ENCODE measurements at places on chromosomes 1 and 21. TPM values are rescaled to one million over a fixed set of nuclear protein-coding genes. Genes with fewer than 3 reads are reported as not detected.
A peak's percentile ranks its signal among the peaks of the same experiment; 100 is the strongest.

DNA sequence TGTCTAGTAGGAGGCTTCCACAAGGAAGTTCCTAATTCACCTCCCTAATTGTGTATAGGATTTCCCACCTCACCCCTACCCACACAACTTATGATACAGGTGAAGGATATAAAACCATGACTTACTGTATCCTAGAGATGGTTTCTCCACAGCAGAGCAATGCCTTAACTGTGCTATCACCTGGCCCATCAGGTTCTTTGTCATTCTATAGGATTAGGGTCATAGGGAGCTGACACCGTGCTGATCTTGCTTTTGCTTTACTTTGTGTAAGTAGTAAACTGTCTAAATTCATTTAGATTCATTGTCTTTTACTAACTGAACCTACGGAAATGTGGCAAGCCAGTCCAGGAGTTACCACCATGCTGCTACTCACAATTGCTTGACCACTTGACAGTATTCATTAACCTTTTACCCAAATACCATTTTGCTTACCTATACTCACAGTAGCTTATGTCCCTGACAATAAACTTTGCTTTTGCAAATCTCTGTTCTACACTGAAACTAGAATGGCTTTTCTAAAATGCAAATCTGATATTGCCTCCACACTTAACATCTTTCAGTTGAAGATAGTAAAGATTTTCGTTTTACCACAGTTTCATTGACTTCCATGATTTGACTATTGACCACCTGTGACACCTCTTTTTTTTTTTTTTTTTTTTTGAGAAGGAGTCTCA, 147.6 kb downstream of the IFI44 start:
- no peak for DNase-seq
- H3K4me3 ChIP-seq = no peak overlapping the region
- H3K36me3 ChIP-seq = no peaks in the 10 kb centered on the region
- peaks cover 1% of the 10 kb centered on the region for H3K4me1 ChIP-seq
- H3K27me3 ChIP-seq = no peaks in the 10 kb centered on the region

- H3K36me3 ChIP-seq = peaks cover 23% of the 10 kb centered on the region
- no peak overlapping the region for H3K4me3 ChIP-seq
- H3K27me3 ChIP-seq = no peaks in the 10 kb centered on the region
- H3K27ac ChIP-seq = no peak overlapping the region
These were observed 32.2 kb downstream of the SLC30A7 start for GRCh38 chr1:100928128-100928527.

DNA sequence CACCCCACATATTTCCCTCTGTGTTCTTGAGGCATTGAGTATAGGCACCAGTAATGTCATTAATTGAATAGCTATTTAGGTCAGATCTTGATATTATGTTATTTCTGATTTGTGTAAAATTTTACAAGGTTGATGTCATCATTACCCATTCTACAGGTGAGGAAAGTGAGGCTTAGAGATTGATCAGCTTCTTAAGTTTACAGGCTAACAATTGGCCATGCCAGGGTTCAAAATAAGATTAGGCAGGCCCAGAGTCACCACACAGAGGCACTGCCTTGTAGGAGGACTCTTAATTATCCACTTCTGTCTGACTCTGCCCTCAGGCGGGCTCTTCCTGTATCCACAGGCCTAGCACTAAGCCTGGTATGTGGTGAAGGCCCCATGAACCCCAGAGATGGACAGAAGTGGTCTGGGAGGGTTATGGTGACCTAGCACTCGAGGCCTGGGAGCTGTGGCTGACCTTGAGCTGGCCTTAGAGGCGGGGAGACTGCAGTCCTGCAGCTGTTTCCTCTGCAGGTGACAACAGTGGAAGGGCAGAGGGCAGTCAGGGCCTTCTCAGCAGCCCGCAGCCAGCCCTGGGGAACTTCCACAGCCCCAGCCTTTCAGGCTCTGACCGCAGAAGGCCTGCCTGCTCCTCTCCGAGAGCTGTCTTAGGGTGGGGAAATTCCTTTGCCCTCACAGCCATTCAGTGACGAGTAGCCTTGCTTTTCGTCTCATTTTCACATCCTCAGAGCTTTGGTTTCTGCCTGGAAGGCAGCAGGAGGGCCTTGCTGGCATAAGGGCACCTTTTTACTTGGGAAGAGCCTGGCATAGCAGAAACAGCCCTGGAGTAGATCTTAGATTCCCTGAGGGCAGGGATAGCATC, 12.2 kb downstream of the ZDHHC18 start:
- no peak overlapping the region for H3K4me3 ChIP-seq
- no peak for DNase-seq
- no peaks in the 10 kb centered on the region for H3K27me3 ChIP-seq
- H3K27ac ChIP-seq = peak overlapping the region; percentile 45
- peaks cover 5% of the 10 kb centered on the region for H3K4me1 ChIP-seq
- peaks cover 21% of the 10 kb centered on the region for H3K36me3 ChIP-seq

The TFF2 gene
- not detected for total RNA-seq

The SH3GLB1 gene
- total RNA-seq = 81.8 TPM

- no peak for DNase-seq
- H3K27ac ChIP-seq = no peak overlapping the region
- H3K4me1 ChIP-seq = no peaks in the 10 kb centered on the region
- H3K4me3 ChIP-seq = no peak overlapping the region
- no peaks in the 10 kb centered on the region for H3K36me3 ChIP-seq
These were observed 25.5 kb upstream of the ZC3H12A start for GRCh38 chr1:37448691-37449417.

The TSPAN1 gene
- 0.68 TPM for total RNA-seq

- H3K4me1 ChIP-seq = no peaks in the 10 kb centered on the region
- H3K27ac ChIP-seq = no peak overlapping the region
- H3K4me3 ChIP-seq = no peak overlapping the region
- H3K36me3 ChIP-seq = no peaks in the 10 kb centered on the region
These were observed 147.9 kb upstream of the POU3F1 start for GRCh38 chr1:38194472-38194871.

The GPR157 gene
- total RNA-seq = 4.1 TPM

GRCh38 chr1:205746757-205747412, 3.1 kb downstream of the NUCKS1 start:
- peak overlapping the region; percentile 88 for H3K4me3 ChIP-seq
- peaks cover 2% of the 10 kb centered on the region for H3K36me3 ChIP-seq
- no peak for DNase-seq

DNA sequence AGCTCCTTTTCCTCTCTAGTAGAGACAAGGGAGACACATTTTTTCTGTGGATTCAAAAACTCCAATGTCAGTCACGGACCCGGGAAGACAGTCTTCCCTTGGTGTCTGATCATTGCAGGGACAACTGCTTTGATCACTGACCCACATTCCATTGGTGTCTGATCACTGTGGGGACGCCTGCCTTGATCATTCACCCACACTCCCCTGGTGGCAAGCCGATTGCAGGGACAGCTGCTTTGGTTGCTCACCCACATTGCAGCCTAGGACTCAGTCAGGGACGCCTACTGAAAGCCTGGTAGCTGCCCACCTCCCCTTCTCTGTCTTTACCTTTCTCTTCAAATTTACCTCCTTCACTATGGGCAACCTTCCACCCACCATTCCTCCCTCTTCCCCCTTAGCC, 206.6 kb upstream of the DUSP10 start:
- no peak overlapping the region for H3K4me3 ChIP-seq
- no peaks in the 10 kb centered on the region for H3K36me3 ChIP-seq
- no peak for DNase-seq
- H3K27me3 ChIP-seq = no peaks in the 10 kb centered on the region
- H3K4me1 ChIP-seq = no peaks in the 10 kb centered on the region

The C1orf94 gene
- total RNA-seq = not detected

The TFB2M gene
- total RNA-seq = 11.5 TPM

DNA sequence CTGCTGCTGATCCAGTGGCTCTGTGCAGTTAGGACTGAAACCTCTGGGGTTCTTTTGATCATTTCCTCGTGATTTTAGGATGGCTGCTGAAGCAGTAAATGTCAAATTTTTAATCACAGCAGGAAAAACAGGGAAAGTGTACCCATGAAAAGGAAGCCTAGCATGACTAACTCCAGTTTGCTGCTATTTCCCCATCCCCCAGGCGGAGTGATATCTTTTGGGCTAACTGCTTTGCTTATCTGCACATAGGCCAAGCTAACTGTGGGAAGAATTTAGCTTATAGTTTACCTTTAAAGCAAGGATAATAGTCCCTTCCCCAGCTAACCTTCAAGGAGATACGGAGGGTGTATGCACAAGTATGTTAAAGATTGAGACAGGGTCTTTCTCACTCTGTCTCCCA, 149.8 kb upstream of the TNR start:
- no peak for DNase-seq
- peaks cover 2% of the 10 kb centered on the region for H3K36me3 ChIP-seq
- H3K4me3 ChIP-seq = no peak overlapping the region
- peaks cover 1% of the 10 kb centered on the region for H3K4me1 ChIP-seq

The MNDA gene
- total RNA-seq = not detected

DNA sequence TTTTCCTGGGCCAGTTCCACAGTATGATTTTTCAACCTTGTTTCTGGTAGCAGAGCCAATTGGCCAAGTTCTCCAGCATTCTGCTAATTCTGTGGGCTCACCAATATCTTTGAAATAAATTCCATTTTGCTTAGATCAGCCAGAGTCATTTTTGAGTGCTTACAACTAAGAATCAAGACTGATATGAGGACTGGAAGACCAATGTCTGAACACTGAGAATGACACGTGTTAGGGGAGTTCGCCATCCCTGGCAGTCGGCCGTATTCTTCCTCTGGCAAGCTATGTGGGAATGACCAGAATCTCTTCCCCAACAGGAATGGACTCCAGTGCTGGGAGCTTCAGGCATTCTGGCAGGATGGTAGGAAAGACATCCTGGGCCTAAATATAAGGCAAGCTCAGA, 4.9 kb upstream of the TENT5C start:
- no peak overlapping the region for H3K27ac ChIP-seq
- H3K27me3 ChIP-seq = peaks cover 52% of the 10 kb centered on the region
- DNase-seq = no peak
- H3K36me3 ChIP-seq = no peaks in the 10 kb centered on the region
- H3K4me3 ChIP-seq = no peak overlapping the region

- H3K27me3 ChIP-seq = peaks cover 34% of the 10 kb centered on the region
- peaks cover 9% of the 10 kb centered on the region for H3K4me1 ChIP-seq
- H3K4me3 ChIP-seq = no peak overlapping the region
- no peaks in the 10 kb centered on the region for H3K36me3 ChIP-seq
These were observed 43.7 kb upstream of the KANK4 start for GRCh38 chr1:62362926-62363325.

- H3K36me3 ChIP-seq = no peaks in the 10 kb centered on the region
- no peak overlapping the region for H3K4me3 ChIP-seq
- H3K27ac ChIP-seq = no peak overlapping the region
- no peaks in the 10 kb centered on the region for H3K4me1 ChIP-seq
- no peak for DNase-seq
These were observed 113.5 kb downstream of the PROX1 start for GRCh38 chr1:214101246-214101645.

GRCh38 chr1:15219280-15220023, 27.6 kb upstream of the FHAD1 start:
- H3K4me1 ChIP-seq = peaks cover 8% of the 10 kb centered on the region
- no peaks in the 10 kb centered on the region for H3K27me3 ChIP-seq
- DNase-seq = no peak
- H3K4me3 ChIP-seq = no peak overlapping the region
- no peaks in the 10 kb centered on the region for H3K36me3 ChIP-seq
- H3K27ac ChIP-seq = no peak overlapping the region

- DNase-seq = peak; percentile 88
- H3K27me3 ChIP-seq = no peaks in the 10 kb centered on the region
These were observed 456 bp downstream of the PTPN14 start for GRCh38 chr1:214550857-214551435.

- H3K27me3 ChIP-seq = peaks cover 2% of the 10 kb centered on the region
- H3K27ac ChIP-seq = peak overlapping the region; percentile 80
- DNase-seq = no peak
- H3K4me1 ChIP-seq = peaks cover 59% of the 10 kb centered on the region
These were observed 55.7 kb upstream of the EFHD2 start for GRCh38 chr1:15353839-15354579.

- no peak for DNase-seq
- no peak overlapping the region for H3K27ac ChIP-seq
- H3K4me1 ChIP-seq = peaks cover 24% of the 10 kb centered on the region
These were observed 18.7 kb upstream of the PTGFR start for GRCh38 chr1:78471890-78472620.

The DYRK1A gene
- total RNA-seq = 63.2 TPM

The KRTAP12-2 gene
- not detected for total RNA-seq

The NT5C1A gene
- total RNA-seq = not detected

The C1orf116 gene
- not detected for total RNA-seq

DNA sequence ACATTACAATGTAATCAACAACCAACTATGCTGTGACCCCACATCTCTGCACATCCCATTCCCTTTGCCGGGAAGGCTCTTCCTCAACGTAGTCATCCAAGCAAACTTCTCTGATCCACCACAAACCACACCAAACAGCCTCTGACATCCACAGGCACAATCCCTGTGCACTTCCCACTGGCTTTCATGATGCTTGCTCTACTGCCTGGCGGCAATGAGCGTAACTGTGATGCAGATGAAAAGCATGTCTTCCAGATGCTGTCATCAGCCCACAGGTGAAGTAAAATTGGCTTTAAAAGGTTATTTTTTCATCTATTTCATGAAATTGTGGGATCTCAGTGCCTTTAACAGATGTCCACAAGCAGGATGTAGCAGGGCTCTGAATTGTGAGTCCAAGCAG, 635.2 kb downstream of the SMYD3 start:
- H3K4me1 ChIP-seq = peaks cover 33% of the 10 kb centered on the region
- DNase-seq = no peak
- H3K27me3 ChIP-seq = no peaks in the 10 kb centered on the region

The UTS2 gene
- total RNA-seq = not detected

Measured in osteocyte (in vitro differentiated cells).